ENCODE measurements at places on chromosomes 11 and 22.

DNA sequence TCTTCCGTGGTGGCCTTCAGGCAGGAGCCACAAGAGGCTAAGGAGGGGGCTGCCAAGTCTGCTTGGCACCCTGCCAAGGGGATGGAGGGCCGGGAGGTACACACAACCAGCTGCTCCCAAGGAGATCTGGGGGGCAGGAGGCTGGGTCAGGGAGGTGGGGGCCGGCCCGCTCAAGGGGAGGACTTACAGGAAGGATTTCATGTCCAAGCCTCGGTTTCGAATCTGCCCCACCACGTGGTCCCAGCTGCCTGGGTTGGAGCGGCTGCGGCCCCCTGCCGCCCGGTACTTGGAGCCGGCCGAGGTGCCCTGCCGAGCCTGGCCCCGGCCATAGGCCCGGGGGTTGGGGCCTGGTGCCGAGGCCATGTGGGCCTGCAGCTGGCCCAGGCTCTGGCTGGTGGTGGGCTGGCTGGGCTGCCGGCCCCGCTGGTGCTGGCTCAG lies 33.5 kb downstream of the LRRC10B start:
- DNase-seq = no peak

DNA sequence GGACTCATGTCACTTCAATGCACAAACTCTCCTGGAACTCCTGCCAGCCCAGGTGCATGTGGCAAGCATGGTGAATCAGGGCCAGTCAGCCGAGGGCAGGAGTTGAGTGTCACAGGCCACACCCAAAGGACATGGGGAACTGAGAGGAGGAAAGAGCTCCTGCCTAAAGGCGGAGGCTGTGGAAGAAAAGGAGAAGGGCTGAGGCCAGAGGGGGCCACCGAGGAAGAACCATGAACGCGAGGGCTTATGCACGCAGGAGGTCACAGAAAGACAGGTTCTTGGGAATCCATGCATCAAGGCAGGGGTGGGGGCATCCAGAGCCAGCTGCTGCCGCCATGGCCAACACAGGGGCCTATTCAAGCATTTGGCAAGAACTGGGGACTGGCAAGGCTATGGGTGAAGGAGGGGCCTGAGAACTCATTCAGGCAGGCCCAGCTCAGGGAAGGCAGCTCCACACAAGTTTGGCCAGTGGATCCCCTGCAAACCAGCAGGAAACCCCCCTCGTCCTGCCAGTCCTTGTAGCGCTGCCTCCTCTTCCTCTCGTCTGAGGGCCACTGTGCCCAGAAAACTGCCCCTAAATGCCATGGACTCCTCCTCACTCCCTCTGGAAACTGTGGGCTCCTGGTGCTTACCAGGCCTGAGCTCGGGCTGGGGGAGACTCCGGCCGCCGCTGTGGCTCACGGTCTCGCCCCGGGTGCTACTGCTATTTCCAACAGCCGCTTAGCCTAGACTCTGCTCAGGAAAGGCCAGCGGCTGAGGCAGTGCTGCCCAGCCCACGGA lies 15.4 kb downstream of the PPM1F start:
- DNase-seq = no peak

DNA sequence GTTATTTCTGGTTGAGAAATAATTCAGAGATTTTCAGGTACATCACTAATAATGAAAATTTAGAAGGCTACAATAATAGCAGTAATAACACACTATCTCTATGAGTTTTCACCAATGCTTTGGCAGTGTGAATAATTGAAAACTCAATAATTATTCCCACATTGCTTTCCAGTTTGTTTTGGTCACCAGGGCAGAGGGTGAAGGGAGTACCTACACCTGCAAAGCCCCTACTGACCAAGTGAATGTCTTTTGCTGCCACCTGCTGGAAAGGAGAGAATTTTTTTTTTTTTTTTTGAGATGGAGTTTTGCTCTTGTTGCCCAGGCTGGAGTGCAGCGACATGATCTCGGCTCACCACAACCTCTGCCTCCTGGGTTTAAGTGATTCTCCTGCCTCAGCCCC lies 3.2 kb downstream of the NELL1 start:
- peak; percentile 27 for DNase-seq

- no peak for DNase-seq
Measured at GRCh38 chr11:69337211-69337721, 43.3 kb downstream of the MYEOV start.

GRCh38 chr11:114053406-114053805 lies 6.1 kb upstream of the ZBTB16 start:
- DNase-seq = no peak

GRCh38 chr11:70908223-70908622 lies 344.2 kb downstream of the SHANK2 start:
- DNase-seq = no peak

GRCh38 chr22:44801476-44801875 lies 49.1 kb downstream of the ARHGAP8 start:
- no peak for DNase-seq

- no peak for DNase-seq
Measured at GRCh38 chr11:66691311-66691980, 13.8 kb upstream of the RBM4B start.

- no peak for DNase-seq
Measured at GRCh38 chr11:75776546-75776945, 8.0 kb downstream of the DGAT2 start.

DNA sequence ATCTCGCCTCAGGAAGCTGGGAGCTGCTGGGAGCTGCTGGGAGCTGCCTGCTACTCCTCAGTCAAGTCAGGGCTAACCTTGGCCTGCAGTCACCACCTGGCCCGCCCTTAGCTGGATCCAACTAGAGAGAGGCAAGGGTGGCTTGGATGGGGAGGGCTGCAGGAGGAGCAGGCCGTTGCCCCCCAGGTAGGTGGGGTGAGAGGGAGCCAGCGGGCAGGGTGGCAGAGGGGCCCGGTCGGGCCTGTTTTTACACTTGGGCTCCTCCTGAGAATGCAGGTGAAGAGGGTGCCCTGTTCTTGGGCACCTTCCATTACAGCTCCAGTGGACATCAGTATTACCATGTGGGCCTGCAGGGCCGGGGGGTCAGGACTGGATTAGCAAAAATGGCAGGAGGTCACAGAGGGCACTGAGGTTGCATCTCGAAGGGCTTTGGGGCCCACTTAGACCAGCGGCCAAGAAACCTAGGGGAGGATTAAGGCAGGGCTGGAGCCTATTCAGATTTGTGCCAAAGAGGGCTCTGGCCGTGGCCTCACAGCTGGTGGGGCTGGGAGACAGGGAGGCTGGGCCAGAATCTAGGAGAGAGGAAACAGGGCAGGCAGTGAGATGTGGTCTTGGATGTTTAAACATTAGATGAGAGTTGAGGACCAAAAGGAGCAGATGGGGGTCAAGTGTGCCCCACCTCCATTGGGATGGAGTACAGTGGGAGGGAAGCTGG lies 60.8 kb upstream of the TTLL12 start:
- DNase-seq = no peak

GRCh38 chr11:122653916-122654585 lies 1.5 kb upstream of the UBASH3B start:
- DNase-seq = no peak

- DNase-seq = no peak
Measured at GRCh38 chr11:8671651-8672062, 10.8 kb downstream of the TRIM66 start.

GRCh38 chr11:3907590-3907989 lies 52.1 kb downstream of the STIM1 start:
- DNase-seq = no peak

DNA sequence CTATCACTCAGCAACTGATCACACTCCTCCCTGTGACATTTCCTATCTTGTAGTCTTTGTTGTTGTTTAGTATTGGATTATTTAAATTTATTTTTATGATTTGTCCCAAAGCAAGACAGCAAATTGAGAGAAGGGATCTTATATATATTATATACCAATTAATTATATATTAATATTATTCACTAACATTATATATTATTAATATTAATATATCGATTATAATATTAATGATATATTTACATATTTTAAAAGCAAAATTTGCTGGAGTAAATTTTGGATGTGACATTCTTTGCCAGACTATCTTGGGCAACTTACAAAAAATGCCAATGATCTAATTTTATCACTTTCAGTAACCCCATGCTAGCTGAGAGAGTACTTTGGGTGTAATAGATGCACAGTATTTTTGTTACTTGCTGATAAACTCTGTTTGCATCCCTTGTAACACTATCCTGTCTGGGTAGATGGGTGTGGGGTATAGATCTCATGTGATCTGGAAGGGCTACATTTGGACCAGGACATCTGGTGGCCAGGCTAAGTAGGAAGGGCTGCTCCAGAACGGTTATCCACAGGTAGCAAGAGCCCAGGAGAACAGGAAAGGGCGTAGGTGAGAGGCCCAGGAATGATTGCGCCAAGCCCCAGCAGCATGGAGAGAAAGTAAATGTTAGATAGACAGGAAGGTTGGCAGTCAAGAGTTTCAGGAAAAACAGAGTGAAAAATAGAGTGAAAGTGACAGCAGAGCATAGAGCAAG lies 608.6 kb upstream of the KIRREL3 start:
- DNase-seq = no peak

GRCh38 chr22:29727131-29727523 lies 7.3 kb downstream of the CABP7 start:
- DNase-seq = peak; percentile 91

DNA sequence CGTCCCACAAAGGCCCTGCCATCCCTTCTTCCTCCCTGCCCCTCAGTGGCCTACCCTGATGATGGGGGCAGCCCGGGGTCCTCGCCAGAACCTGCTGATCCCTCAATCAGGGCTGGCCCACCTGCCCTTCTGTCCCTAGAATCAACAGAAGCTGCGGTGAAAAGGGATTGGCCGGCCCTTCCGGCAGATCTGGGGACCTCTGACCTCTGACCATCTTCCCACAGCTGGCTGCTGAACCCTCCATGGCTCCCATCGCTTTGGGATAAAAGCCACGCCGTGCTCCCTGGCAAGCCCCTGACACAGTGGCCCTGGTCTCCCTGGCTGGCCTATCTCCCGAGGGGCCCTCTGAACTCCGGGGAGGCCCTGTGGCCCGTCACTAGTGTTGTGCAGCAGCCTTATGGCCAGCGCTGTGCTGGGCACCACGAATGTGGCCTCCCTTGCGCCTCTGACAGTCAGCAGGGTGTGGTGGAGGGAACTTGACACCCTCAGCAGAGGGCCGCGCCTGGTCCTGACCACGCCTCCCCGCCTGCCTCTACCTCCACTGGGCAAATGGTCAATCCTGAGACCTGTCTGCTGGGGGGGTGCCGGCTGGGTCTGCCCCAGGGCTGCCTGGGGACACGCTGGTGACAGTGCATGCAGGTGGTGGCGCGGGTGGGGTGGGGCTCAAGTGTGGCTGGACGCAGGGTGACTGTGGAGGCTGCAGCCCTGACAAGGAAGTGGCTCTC lies 58.0 kb upstream of the TTLL12 start:
- no peak for DNase-seq

DNA sequence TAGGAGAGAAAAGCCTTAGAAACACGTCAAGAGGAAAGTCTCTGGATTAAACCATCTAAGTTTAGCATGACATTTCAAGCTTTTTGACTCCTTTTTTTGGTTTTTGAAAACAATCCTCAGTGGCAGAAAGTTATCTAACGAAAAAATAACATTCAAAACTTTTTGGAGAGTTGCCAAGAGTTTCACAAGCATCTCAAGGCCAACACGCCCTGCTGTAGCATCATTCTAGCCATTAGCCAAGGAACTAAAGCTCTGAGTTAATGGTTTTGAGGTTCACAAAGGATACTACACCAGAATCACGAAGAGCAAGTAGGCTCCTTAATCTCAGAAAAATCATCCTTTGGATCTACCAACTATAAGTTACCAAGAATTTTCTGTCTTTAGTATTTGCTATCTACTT lies 94.8 kb downstream of the PICALM start:
- no peak for DNase-seq

DNA sequence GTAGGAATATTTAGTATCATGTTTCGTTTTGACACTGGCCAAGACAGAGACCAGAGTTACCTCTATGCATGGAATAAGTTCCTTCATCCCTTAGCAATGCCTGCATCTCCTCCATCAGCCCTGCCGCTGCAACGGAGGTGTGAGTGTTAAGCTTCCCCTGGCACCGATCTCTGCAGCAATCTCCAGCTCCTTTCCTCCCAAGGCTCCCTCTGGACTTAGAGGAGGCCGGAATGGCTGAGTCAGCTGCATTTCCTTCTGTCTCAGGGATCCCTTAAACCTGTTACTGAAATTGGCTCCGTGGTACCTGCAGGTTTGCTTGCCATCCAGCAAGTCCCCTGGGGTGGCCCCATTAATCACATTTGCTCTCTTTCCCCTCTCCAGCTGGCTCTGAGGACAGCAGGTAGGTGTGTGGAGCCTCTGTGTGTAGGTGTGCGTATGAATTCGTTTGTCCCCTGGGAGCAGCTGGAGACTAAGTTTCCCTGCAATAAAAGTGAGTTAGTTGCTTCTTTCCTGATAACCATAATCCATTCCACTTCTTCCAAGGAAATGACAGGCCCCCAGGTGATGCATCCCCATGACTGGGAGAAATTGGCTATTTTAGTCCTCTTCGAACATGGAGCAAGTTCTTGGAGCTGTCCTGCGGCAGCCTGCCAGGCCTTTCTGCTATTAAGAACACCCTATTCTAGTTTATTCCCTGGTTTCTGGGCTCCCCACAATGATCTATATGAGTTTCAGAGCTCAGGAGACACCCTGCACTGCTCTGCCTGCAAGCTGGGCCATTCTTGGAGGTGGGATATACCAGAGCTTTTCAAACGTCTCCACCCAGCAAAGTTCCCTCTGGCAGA lies 457.2 kb upstream of the CADM1 start:
- DNase-seq = no peak

- peak; percentile 58 for DNase-seq
Measured at GRCh38 chr22:26524870-26525269, 12.6 kb upstream of the TFIP11 start.

GRCh38 chr11:64788321-64789215 lies 10.2 kb upstream of the SF1 start:
- no peak for DNase-seq

GRCh38 chr11:114317787-114318137 lies 21.6 kb downstream of the NNMT start:
- no peak for DNase-seq

DNA sequence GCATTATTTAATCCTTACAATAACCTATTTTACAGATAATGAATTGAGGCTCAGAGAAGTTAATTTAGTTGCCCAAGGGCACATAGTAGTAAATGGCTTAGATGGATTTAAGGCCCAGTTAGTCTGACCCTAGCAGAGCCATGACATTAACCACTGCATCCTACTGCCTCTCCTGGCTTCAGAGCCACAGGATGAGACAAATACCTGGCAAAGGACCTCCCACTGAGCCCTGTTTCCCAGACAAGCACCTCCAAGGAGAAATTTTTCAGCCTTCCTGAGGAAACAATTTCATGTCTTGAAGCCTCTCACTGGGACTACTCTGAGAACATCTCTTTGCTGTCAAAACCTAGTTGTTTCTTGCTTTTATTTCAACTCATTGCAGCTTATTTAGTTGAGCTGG lies 28.4 kb downstream of the IZUMO1R start:
- no peak for DNase-seq

- DNase-seq = no peak
Measured at GRCh38 chr22:35445933-35446332, 46.0 kb downstream of the MCM5 start.

- DNase-seq = no peak
Measured at GRCh38 chr11:110432713-110433392, 3.1 kb downstream of the FDX1 start.

DNA sequence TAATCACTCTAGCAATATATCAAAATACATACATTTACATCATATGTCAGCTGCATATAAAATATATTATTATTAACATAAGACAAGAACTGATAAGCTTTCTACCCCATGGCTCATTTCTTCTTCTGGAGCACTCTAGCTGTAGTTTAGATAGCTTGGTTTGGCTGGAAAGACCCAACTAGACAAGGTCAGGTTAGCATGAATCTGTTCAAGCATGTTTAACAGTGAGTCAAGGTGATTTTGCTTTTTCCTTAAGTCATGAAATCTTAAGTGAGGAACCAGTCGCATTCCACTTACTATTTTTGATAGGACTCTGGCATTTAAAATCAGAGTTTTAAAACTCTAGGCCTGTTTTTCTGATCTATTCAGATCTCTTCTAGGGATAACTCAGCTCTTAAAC lies 157.0 kb upstream of the PDGFD start:
- DNase-seq = no peak
